ENCODE measurements at places on chromosomes 7 and 10.

GRCh38 chr7:78563191-78563590 is 764.6 kb downstream of the PHTF2 start:
- no peak for DNase-seq

DNA sequence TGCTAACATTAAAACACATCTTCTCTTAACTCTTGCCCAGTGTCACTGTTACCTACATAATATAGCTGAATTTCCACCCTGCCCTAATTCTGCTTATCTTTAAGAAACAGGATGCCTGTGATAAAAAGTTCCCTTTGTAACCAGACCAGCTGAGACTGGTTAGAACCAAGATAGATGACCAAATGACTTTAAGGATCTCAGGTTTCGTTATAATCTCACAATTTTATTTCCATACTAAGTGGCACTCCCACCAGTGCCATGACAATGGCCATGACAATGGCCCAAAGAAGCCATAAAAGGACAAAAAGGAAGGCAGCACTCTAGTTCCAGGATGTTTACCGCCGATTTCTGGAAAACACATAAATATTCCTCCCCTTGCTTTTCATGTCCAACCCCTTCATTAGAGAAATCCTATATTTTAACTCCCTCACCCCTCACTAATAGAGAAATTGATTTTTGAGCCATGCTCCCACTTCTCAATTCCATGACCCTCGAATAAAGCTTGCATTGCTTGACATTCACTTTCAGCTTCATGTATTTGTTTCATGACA is 126.1 kb downstream of the ELAPOR2 start:
- DNase-seq = no peak

DNA sequence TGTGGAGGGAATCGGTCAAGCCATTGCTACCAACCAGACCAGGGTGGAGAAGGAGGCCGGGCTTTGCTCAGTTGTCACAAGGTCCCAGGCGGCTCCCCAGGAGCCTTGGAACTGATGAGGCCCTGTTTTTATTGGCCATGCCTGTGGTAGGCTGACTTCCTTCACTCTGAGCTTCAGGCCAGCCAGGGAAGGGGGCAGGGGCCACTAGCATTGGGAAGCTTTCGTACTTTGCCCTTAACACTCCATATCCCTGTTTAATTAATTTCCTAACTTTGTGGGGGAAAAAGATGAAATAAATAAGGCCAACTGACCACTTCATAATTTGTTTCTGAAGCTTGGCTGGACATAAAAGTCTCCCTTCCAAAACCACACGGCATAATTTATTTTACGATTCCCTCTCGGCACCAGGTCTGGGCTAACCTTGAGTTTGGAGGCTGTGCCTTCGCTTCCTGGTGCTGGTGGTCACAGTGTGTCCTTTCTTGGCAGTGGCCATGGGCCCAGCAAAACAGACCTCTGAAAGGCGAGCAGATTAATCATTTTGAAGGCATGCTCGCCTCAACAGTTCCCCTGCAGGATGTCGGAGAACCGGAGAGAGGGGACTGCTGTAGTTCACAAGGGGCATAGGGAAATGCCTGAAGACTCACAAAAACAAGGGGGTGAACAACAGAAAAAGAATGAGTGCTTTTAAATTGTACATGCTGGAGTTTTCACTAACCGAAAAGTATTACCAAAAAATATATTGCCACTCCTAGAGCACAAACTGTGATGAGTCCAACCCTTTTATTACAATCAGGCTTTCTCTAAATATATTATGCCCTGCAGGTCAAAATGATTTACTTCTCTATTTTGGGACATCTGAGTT is 966.0 kb downstream of the LRMDA start:
- no peak for DNase-seq

DNA sequence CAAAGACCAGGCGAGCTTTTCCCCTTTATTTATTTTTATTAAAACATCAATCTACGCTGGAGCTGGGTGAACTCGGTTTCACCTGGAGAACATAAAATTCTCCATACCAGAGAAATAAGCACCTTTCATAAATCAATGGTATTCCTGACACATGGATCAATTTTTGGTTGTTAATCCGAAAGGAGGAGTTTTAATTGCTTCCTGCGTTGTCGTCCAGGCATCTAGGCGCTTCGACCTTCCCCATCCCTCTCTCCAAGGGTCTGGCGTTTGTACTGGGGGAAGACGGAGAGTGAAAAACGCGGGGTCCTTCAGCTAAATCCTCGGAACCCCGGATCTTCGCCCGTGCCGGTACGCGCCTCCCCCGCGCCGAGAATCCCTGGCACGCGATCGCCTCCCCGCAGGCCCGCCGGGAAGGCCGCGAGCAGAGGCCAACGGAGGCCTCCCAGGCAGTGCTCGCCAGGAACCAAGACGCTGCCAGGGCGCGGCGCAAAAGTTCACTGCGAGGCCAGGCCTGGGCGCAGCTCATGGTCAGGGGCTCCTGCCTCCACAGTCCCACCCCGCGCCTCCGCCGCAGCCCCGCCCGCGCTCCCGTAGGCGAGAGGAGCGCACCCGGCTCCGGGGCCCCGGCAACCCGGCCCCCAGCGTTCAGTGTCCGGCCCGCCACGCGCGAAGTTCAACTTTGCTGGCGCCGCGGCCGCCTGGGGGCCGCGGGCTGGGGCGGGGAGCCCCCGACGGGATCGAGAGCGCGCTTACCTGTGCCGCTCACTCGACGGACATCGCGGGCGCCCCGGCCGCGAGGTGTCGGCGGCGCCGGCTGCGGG is 8.3 kb upstream of the EBF3 start:
- DNase-seq = no peak

- no peak for DNase-seq
Observed at GRCh38 chr10:24156686-24157085, 52.3 kb upstream of the KIAA1217 start.

- peak; percentile 28 for DNase-seq
Observed at GRCh38 chr10:52308251-52309031, 5.6 kb upstream of the DKK1 start.

- no peak for DNase-seq
Observed at GRCh38 chr7:98210513-98211220, 572 bp upstream of the BHLHA15 start.

DNA sequence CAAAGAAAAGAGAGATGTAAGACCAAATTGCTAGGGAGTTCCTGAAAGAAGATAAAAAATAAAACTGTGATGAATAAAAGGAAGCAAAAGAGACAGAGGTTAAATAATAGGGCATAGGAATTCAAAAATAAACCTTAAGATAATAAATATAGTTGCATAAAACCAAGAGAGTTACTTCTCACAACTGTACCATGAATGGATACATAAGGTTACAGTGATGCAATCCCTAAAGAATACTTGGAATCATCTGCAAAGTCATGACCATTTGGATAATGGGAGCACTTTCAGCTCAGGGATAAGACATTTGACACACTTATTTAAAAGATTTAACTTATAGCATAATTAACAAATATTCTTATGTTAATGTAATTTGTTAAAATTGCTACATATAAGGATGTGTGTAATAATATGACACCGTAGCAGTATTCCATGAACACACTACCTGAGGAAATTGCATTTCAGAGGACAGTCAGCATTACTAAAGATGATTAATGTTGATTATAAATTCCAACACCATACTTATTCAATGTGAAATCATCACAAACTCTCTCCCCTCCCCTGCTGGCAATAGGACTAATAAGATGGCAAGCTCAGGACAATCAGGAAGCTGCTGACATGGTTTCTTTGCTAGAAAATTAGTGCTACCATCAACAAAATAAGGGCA is 202.1 kb upstream of the AKR1E2 start:
- no peak for DNase-seq

GRCh38 chr7:100824499-100825214 is 2.7 kb downstream of the EPHB4 start:
- DNase-seq = no peak

GRCh38 chr7:88205179-88205578 is 14.7 kb downstream of the SRI start:
- no peak for DNase-seq

- DNase-seq = no peak
Observed at GRCh38 chr10:11331726-11332125, 279.7 kb downstream of the USP6NL start.

DNA sequence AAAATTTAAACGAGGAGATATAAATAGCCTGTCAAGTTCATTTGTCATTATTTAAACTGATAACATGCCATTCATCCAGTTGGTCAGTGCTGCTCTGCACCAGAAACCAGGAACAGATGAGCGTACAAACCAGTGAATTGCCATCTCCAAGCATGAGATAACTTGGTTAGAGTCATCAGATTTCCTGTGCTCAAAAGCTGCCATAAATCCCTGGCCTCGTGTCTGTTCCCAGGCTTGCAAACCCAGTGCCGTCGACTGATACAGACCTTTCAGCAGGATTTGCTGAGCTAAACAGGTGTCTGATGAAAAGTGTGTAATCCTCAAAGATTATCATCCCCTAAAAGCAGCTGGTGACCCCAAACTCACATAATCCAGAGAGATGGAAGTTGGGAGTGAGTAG is 96.0 kb upstream of the SAMD8 start:
- DNase-seq = no peak

- no peak for DNase-seq
Observed at GRCh38 chr10:2543142-2543886, 524.0 kb upstream of the PFKP start.

- DNase-seq = no peak
Observed at GRCh38 chr7:45974540-45975360, 53.7 kb upstream of the IGFBP3 start.

GRCh38 chr10:91313796-91314485 is 93.5 kb downstream of the PCGF5 start:
- DNase-seq = no peak

- DNase-seq = no peak
Observed at GRCh38 chr10:87757685-87758084, 60.3 kb downstream of the ATAD1 start.

GRCh38 chr7:13155188-13155587 is 467.8 kb downstream of the ARL4A start:
- no peak for DNase-seq

DNA sequence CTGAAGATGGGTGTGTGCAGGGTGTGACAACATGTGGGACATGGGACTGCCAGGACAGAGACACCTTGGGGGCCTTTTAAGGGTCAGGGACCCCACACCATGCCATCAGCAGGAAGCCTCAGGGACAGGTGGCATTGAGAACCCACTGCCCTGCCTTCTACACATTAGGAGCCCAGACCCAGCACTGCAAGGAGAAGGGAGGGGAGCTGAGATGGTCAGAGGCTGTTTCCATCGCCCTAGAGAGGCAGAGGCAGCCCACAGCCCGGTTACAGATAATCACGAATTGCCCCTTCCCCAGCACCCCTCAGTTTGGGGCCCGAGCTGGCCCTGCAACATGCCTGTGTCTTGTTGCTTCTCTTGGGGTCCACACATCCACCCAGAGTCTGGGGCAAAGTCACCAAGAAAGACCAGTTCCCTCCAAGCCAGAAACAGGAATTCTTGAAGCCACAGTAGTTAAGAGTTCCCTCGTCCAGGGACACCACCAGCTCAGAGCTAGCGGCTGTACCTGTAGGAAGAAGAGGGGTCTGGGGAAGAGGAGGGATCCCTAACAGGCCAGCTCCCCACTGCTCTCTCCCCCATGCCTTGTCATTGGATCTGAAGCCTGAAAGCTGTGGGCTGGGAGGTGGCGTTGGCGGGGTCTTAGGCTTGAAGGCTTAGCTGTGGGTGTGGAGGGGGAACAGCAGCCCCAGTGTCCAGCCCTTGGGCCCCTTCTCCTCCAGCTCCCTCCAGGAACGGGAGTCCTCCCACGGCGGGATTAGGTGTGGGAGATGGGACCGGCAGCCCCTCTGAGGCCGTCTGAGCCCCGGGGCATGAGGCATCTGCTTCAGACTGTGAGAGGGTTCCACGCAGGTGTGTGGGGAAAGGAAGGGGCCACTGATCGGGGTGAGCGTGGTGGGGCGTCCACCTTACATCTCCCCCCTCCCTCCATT is 44.8 kb upstream of the ELFN1 start:
- DNase-seq = no peak

DNA sequence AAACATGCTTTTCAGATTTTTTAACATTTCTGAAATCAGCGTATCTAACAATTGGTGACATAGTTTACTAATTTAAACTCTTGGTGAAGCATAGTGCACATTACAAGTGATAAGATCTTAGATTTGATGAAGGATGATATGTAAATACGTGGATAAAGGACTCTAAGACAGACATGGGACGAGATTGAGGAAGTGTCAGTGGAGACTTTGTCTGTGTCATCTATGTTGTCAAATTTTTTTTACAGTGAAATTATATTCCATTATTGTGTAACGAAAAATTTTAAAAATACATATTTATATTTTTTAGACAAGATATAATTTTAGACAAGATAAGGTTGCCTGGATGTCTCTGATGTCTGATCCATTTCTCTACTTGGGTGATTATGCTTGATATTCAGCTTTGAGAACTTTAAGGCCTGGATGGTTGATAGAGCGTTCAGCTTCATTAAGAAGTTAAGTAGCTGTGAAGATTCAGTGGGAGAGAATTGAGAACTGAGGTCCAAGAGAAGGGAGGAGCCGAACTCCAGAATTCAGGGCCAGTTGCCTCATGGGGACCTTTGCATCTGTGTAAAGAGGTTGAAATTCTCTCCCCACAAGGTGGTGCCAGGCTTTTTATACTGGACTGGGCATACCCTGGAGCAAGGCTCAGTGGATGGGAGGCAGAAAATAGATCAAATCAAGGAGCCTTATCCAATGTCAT is 62.7 kb downstream of the KAT6B start:
- DNase-seq = no peak

DNA sequence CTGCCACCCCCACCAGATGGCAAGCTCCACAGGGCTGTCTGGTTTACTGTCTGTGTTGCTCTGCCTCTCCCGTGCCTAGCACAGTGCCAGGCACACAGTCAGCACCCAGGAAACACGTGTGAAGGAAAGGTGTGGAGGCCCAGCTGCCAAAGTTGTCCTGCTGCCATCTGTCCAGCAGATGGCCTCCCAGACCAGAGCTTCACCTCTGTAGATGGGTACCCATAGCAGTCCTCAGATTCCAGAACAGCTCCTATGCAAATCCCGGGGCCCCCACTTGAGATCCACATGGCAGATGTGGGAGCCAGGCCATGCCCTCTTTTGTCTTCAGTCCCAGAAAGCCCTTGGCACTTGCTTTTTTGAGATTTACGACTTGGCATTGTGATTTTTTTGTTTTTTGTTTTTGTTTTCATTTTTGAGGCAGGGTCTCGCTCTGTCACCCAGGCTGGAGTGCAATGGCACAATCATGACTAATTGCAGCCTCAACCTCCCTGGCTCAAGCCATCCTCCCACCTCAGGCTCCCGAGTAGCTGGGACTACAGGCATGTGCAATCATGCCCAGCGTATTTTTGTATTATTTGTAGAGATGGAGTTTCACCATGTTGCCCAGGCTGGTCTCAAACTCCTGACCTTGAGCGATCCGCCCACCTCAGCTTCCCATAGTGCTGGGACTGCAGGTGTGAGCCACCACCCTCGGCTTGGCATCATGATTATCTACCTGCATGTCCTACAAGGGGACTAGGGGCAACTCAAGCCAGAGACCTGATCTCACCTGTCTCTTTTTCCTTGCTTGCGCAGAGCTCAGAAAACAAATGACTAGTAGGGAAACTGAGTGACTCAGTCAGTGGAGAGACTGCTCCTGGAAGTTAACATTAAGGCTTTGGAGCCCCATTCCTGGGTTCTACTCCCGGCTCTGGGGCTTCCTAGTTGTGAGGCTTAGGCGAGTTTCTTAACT is 16.9 kb upstream of the PALD1 start:
- peak; percentile 64 for DNase-seq

- no peak for DNase-seq
Observed at GRCh38 chr10:106582291-106582690, 582.2 kb downstream of the SORCS1 start.
